ENCODE measurements at places on chromosomes 11 and 22. TPM values are rescaled to one million over a fixed set of nuclear protein-coding genes. Genes with fewer than 3 reads are reported as not detected.

- DNase-seq: no peak
These were observed 20.5 kb downstream of the ATP6V1E1 start for GRCh38 chr22:17607891-17608521.

GRCh38 chr22:25366876-25367466 is 147.5 kb downstream of the CRYBB2 start:
- DNase-seq: no peak

GRCh38 chr22:37604875-37605274 is 3.8 kb upstream of the GGA1 start:
- no peak for DNase-seq

The FGF19 gene
- polyA plus RNA-seq: not detected

DNA sequence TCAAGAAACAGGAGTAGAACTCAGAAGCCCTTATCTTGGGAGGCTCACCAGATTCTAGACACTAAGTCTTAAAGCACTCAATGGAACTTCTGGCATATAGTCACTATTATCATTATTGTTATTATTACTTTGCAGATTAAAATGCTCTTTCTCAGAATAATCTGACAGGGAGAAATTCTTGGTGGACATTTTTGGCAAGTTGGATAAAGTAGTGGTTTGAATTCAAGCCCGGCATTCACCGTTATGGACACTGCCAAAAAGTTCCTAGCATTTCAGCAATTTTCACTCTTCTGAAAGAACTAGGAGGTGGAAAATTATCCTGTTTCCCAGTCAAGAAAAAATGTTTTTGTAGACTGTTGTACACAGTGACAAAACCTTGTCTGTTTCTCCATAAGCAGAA is 179.6 kb upstream of the ISX start:
- DNase-seq: no peak

DNA sequence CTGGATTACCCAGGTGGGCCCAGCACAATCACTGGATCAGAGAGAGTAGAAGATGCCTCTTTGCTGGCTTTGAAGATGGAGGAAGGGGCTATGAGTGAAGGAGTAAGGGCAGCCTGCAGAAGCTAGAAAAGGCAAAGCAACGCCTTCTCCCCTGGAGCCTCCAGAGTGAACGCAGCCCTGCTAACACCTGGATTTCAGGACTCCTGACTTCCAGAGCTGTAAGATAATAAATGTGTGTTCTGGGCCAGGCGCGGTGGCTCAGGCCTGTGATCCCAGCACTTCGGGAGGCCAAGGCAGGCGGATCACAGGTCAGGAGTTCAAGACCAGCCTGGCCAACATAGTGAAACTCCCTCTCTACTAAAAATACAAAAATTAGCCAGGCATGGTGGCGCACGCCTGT is 102.4 kb downstream of the MORC2 start:
- peak; percentile 4 for DNase-seq
